ENCODE measurements at places on chromosomes 1 and 21.

- no peak for DNase-seq
Measured at GRCh38 chr1:200991097-200991614, 32.4 kb downstream of the KIF21B start.

- no peak for DNase-seq
Measured at GRCh38 chr1:30538226-30538992, 185.0 kb downstream of the MATN1 start.

- DNase-seq, result peak; percentile 51
Measured at GRCh38 chr1:109371341-109371739, 26.4 kb downstream of the SORT1 start.

GRCh38 chr1:17723684-17724083, 31.4 kb upstream of the ACTL8 start:
- no peak for DNase-seq

GRCh38 chr1:59577774-59578173, 237.0 kb upstream of the HOOK1 start:
- DNase-seq, result no peak

DNA sequence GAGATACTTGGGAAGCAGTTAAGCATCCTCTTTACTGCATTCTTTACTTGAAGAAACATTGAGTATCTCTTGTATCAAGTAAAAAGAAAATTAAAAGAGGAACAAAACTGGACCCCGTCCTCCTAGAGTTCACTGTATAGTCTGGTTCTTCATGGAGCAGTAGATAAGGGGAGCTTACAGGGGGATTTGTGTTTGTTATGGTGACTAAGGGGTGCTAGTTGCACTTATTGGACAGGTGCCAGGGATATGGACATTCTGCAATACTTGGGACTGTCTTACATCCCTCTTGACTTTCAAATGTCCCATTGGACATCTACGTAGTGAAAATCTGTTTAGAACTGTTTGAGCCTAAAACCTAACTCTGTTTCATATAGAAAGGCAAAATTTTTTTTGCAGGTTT, 67.2 kb downstream of the ALG14 start:
- no peak for DNase-seq

Data from small intestine (tissue), 16 donors.